Liver (tissue), 10 donors: ENCODE measurements at places on chromosomes 3 and 15. TPM values are rescaled to one million over a fixed set of nuclear protein-coding genes. Genes with fewer than 3 reads are reported as not detected.

MYRIP gene
- 11.7 TPM for total RNA-seq

ALCAM gene
- total RNA-seq = 62.0 TPM

HAUS2 gene
- total RNA-seq = 23.2 TPM

- H3K27me3 ChIP-seq = no peaks in the 10 kb centered on the region
- no peak overlapping the region for H3K27ac ChIP-seq
- H3K36me3 ChIP-seq = no peaks in the 10 kb centered on the region
- no peak for DNase-seq
- H3K4me1 ChIP-seq = no peaks in the 10 kb centered on the region
- H3K4me3 ChIP-seq = no peak overlapping the region
Observed at GRCh38 chr3:195094191-195094921, 176.6 kb downstream of the XXYLT1 start.

ZNF860 gene
- total RNA-seq = 0.42 TPM

SLC24A5 gene
- total RNA-seq = not detected

DNA sequence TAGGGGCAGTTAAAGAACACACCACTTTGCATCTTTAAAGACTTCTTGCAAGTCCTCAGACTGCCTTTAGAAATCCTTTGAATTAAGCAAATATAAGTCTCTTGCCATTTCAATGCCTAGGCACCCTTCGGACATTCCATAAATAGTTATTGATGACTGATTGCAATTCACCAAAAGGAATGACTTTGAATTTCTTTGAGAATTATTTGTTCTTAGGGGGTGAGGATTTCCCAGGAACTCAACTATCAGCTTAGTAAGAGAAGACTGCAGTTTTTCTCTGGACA, 495 bp upstream of the MYEF2 start:
- no peak for DNase-seq
- H3K27ac ChIP-seq = no peak overlapping the region
- peaks cover 2% of the 10 kb centered on the region for H3K27me3 ChIP-seq
- peak overlapping the region; percentile 54 for H3K4me3 ChIP-seq

IQSEC1 gene
- total RNA-seq = 54.7 TPM

KPNA4 gene
- total RNA-seq = 14.1 TPM

- no peaks in the 10 kb centered on the region for H3K4me1 ChIP-seq
- no peaks in the 10 kb centered on the region for H3K27me3 ChIP-seq
- no peak for DNase-seq
- H3K4me3 ChIP-seq = no peak overlapping the region
Observed at GRCh38 chr15:73946046-73946721, 19.9 kb downstream of the LOXL1 start.

- H3K4me1 ChIP-seq = no peaks in the 10 kb centered on the region
- no peaks in the 10 kb centered on the region for H3K27me3 ChIP-seq
- peak overlapping the region; percentile 95 for H3K4me3 ChIP-seq
Observed at GRCh38 chr3:174441588-174442301, 417.4 kb upstream of the NAALADL2 start.

DNA sequence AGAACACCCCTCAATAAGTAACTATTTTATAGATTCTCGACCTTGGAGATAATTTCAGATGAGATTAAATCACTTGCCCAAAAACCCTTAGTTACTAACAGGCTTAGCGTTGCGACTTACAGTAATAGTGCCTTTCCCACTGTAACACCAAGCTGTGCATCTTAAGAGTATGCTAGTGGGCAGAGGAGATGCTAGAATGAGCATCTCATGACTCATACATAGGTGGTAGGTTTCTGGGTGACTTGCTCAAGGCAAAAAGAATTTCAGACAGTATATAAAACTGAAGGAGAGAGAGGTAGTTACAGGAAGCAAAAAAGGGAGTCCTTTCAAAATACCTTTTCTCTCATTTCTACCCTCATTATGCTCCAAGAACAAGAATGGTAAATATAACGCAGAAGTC, 3.9 kb downstream of the KATNBL1 start:
- H3K4me3 ChIP-seq = no peak overlapping the region
- no peak for DNase-seq
- no peak overlapping the region for H3K27ac ChIP-seq
- H3K27me3 ChIP-seq = no peaks in the 10 kb centered on the region
- H3K4me1 ChIP-seq = peaks cover 14% of the 10 kb centered on the region
- no peaks in the 10 kb centered on the region for H3K36me3 ChIP-seq

PLCL2 gene
- 16.5 TPM for total RNA-seq

CTXND1 gene
- 3.1 TPM for total RNA-seq

GRCh38 chr3:19815805-19816204, 118.2 kb downstream of the EFHB start:
- no peak overlapping the region for H3K27ac ChIP-seq
- no peaks in the 10 kb centered on the region for H3K27me3 ChIP-seq
- no peak for DNase-seq

GTF2A2 gene
- 24.9 TPM for total RNA-seq

GAP43 gene
- not detected for total RNA-seq

SERPINI2 gene
- total RNA-seq = not detected

- no peaks in the 10 kb centered on the region for H3K4me1 ChIP-seq
- H3K4me3 ChIP-seq = no peak overlapping the region
- H3K27ac ChIP-seq = no peak overlapping the region
- H3K27me3 ChIP-seq = no peaks in the 10 kb centered on the region
- no peaks in the 10 kb centered on the region for H3K36me3 ChIP-seq
Observed at GRCh38 chr3:131067983-131068382, 41.3 kb downstream of the NEK11 start.

GRCh38 chr3:18061737-18062656, 319.6 kb upstream of the TBC1D5 start:
- H3K4me1 ChIP-seq = no peaks in the 10 kb centered on the region
- H3K4me3 ChIP-seq = no peak overlapping the region
- no peak for DNase-seq
- no peaks in the 10 kb centered on the region for H3K36me3 ChIP-seq
- no peak overlapping the region for H3K27ac ChIP-seq

DNA sequence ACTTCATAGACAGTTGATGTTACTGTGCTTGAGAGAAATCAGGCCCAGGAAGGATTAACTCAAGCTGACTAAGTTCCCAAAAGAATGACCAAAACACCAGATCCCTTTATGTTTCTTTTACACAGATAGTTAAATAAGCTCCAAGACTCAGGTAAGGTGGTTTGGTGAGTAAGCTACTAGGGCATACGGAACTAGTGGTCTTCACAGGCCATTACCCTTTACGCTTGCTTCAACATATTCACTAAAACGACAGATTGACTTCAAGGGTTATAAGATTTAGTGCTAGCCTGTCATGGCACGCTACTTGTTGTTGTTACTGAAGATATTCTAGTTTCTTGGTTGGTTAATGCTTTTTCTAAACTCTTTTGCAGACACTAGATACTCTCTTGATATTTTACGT, 369.3 kb downstream of the LPP start:
- no peak for DNase-seq
- H3K27ac ChIP-seq = no peak overlapping the region
- H3K27me3 ChIP-seq = no peaks in the 10 kb centered on the region
- peaks cover 8% of the 10 kb centered on the region for H3K36me3 ChIP-seq
- H3K4me1 ChIP-seq = peaks cover 10% of the 10 kb centered on the region

DNA sequence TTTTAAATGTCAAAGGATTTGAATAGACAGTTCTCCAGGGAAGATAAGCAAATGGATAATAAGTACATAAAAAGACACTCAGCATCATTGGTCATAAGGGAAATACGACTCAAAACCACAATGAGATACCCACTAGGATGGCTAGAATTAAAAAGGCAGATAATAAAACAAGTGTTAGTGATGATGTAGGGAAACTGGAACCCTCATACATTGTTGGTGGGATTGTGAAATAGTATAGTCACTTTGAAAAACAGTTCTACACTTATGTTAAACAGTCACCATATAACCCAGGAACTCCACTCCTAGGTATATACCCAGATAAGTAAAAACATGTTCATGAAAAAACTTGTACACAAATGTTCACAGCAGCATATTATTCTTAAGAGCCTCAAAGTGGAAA, 72.5 kb downstream of the GPR156 start:
- H3K4me3 ChIP-seq = no peak overlapping the region
- no peak for DNase-seq
- no peaks in the 10 kb centered on the region for H3K36me3 ChIP-seq
- no peaks in the 10 kb centered on the region for H3K27me3 ChIP-seq

MME gene
- 4.9 TPM for total RNA-seq

CHRNA7 gene
- 0.08 TPM for total RNA-seq

DNA sequence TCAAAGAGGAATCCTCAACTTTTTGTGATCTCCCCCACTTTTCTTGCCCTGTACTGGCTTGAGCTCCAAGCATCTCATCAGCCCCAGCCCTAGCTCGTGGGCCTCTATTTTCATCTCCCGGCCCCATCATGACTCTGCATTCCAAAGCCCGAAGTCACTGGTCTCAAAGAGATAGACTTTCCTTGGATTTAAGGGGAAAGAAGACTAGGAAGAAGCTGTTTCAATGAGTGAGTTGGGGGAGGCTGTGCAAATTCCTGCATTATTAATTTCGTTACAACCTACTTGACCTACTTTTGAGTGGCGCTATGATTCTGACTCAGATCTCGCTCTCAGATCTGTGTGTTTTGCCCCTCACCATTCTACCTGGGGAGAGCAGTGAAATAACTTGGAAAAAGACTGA, 266.6 kb upstream of the TBL1XR1 start:
- no peak overlapping the region for H3K27ac ChIP-seq
- H3K36me3 ChIP-seq = no peaks in the 10 kb centered on the region
- H3K4me1 ChIP-seq = peaks cover 16% of the 10 kb centered on the region
- no peak for DNase-seq
- no peaks in the 10 kb centered on the region for H3K27me3 ChIP-seq

- no peaks in the 10 kb centered on the region for H3K4me1 ChIP-seq
- DNase-seq = no peak
- peaks cover 10% of the 10 kb centered on the region for H3K36me3 ChIP-seq
- no peak overlapping the region for H3K27ac ChIP-seq
- H3K4me3 ChIP-seq = no peak overlapping the region
- no peaks in the 10 kb centered on the region for H3K27me3 ChIP-seq
Observed at GRCh38 chr15:84035399-84035766, 200.2 kb upstream of the GOLGA6L4 start.

- peaks cover 12% of the 10 kb centered on the region for H3K4me1 ChIP-seq
- peak overlapping the region; percentile 92 for H3K27ac ChIP-seq
- no peaks in the 10 kb centered on the region for H3K27me3 ChIP-seq
- peak; percentile 38 for DNase-seq
- H3K36me3 ChIP-seq = no peaks in the 10 kb centered on the region
Observed at GRCh38 chr3:23203708-23204330, 692 bp downstream of the UBE2E2 start.

ROPN1 gene
- total RNA-seq = not detected

LEO1 gene
- total RNA-seq = 23.3 TPM

DNA sequence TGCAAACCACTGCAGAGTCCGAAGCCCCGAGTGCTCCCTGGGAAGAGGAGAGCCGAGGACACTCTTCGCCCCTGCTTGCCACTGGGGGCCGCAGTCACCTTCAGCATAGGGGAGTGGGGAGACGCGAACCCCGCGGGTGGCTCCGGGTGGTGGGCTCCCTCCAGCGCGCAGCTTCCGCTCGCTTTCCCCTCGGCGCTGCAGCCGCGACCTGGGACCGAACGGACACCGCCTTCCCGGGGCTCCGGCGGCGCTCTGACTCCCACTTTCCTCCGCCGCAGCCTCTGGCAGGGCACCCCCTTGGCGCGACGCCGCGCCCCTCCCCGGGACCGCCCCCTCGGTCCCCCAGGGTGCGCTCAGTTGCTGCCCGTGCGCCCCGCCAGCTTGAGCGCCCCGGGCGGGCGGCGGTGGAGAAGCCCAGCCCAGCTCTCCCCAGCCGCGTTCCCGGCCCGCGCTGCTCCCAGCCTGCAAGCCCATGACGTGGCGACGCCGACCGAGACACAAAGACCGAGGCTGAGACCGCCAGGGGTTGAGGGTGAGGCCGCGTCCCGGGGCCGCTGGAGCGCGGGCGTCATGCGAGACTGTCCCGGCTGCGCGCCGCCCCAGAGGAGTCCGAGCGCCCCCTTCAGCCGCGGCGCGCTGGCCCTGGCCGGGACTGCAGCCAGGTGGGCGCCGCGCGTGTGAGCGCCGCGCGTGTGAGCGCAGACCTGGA, at the start of gene MINAR1:
Gene MINAR1, plus strand, starts transcription at position 701 of the 709 bp plus-strand sequence. CDS start 23,812 bp downstream, outside the sequence.
- no peak within 1 kb of the TSS for H3K27ac ChIP-seq
- H3K27me3 ChIP-seq = peaks cover 5% of the 10 kb centered on the region
- H3K4me3 ChIP-seq = no peak within 1 kb of the TSS
- peaks cover 8% of the 10 kb centered on the region for H3K4me1 ChIP-seq
- no peak for DNase-seq
- H3K36me3 ChIP-seq = no peaks in the 10 kb centered on the region

DNA sequence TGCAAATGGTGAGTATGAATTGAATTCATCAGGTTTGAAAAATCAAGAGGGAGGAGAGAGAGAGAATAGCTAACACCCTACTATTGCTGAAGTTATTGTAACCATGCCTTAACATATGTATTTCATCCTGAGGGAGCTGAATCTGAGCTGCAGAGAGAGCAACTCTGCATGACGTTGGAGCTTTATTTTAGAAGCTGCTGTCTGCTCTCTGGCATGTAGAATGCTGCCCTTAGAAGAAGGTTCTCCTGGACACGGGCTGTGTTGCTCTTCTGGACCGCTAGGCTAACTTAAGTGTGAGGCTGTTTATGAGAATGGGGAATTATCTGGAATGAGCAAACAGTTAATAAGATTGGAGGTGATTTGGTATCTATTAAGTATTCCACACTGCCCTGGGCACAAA, 814.6 kb downstream of the AGBL1 start:
- no peak overlapping the region for H3K4me3 ChIP-seq
- H3K27me3 ChIP-seq = peaks cover 6% of the 10 kb centered on the region
- no peak overlapping the region for H3K27ac ChIP-seq
- H3K4me1 ChIP-seq = no peaks in the 10 kb centered on the region
- DNase-seq = no peak

GRCh38 chr3:48835650-48836366, 11.9 kb downstream of the PRKAR2A start:
- H3K4me3 ChIP-seq = no peak overlapping the region
- no peaks in the 10 kb centered on the region for H3K27me3 ChIP-seq
- no peaks in the 10 kb centered on the region for H3K4me1 ChIP-seq
- DNase-seq = no peak

DNA sequence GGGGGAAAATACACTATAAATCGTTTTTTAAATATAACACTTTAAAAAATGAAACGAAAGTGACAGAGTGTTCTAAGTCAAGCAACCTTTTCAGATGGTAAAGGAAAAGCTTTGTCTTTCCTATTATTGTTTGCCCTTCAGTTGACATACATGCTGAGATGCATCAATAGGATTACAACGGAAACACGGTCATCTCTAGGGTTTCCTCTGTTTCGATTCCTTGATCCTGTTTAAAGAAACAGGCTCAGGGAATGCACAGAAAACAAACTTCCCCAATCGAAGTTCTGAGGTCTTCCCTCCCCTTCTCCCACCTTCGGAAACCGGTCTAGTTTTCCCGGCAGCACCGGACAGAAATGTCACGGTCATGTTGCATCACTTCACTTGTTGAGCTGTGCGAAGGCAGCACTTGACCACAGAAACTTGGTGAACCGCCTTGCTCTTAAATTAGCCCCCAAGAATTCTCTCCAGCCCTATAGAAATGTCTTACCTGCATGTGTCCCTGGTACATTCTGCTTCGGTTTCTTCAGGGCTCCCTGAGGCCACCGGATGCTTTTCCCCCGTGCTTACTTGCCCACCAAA, 556 bp downstream of the PEX5L start:
- peaks cover 2% of the 10 kb centered on the region for H3K27me3 ChIP-seq
- H3K4me3 ChIP-seq = no peak overlapping the region
- DNase-seq = no peak
- H3K36me3 ChIP-seq = no peaks in the 10 kb centered on the region

VGLL3 gene
- total RNA-seq = 0.70 TPM

CRTAP gene
- total RNA-seq = 47.6 TPM

- no peak within 1 kb of the TSS for H3K27ac ChIP-seq
- H3K4me1 ChIP-seq = no peaks in the 10 kb centered on the region
- peaks cover 2% of the 10 kb centered on the region for H3K27me3 ChIP-seq
- H3K36me3 ChIP-seq = no peaks in the 10 kb centered on the region
- H3K4me3 ChIP-seq = no peak within 1 kb of the TSS
Observed at GRCh38 chr3:192727032-192727847, at the start of gene FGF12. TSS of gene FGF12 (minus strand) at chr3:192727541.

GOLGA8S gene
- 0.05 TPM for total RNA-seq

OR5H2 gene
- total RNA-seq = 0.09 TPM
